CD4-positive, CD25-positive, alpha-beta regulatory T cell (primary cell): ENCODE measurements at places on chromosomes 6 and 20. TPM values are rescaled to one million over a fixed set of nuclear protein-coding genes. Genes with fewer than 3 reads are reported as not detected.

DNA sequence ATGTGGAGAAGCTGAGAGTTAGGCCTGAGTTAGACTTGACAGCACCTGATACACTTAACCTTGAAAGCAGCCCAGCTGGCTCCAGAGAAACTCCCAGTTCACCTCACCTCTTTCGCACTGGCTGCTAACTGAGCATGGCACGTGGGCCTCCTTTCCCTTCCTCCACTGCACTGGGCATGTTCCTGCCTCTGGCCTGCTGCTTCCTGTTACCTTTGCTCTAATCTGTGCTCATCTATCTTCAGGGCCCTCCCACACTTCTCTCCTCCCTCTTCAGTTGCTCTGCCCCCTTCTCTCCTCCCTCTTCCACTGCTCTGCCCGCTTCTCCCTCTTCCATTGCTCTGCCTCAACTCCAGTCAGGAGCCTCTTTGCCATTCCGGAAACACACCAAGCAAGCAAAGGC, 13.7 kb upstream of the UBE2V1 start:
- no peak for DNase-seq

DNA sequence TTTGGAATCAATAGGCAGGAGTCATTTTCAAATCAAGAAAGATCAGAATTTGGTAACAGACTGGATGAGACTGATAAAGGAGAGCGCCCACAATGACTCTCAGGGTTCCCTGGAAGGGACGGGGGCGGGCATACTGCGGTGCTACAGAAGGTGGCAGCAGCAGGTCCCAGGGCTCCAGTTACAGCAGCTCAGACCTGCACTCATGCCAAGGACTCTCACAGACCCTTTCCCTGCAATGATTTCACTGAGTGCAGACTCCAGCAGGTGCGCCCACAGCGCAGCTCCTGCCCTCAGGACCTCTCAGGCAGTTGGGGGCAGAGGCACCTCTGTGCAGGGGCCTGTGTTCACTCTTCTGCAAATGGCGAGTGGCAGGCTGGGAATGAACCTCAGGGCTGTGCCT, 359.8 kb downstream of the ZFAND3 start:
- no peak for DNase-seq

The C6orf52 gene
- total RNA-seq, result not detected

DNA sequence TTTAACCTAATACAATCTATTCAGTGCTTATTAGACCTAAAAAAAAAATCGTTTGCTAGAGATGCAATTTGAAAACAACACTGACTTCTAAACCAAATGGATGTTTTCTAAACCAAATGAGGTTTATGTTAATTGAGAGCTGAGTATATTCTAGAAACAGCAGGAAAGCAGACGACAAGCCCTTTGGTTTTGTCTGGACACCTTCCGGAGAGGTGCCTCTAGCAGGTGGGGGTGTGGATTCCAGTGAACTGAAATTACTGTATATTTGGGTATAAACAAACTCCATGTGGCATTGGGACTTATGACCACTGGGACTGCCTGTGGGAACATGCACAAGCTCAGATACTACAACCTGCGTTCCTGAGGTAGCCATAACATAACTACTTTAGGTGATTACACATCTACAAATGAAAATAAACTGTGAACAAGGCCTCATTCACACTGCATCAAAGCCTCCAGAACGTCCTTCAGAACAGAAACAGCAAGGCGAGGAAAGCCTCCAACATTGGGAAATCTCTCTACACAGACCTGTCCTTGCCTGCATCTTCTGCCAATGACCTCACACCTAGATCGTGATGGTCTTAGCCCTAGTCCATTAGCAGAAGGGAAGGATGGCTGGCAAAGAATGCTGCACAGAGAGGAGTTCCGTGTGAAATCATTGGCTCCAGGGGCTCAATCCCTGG, 206.8 kb upstream of the FOXQ1 start:
- DNase-seq, result no peak

DNA sequence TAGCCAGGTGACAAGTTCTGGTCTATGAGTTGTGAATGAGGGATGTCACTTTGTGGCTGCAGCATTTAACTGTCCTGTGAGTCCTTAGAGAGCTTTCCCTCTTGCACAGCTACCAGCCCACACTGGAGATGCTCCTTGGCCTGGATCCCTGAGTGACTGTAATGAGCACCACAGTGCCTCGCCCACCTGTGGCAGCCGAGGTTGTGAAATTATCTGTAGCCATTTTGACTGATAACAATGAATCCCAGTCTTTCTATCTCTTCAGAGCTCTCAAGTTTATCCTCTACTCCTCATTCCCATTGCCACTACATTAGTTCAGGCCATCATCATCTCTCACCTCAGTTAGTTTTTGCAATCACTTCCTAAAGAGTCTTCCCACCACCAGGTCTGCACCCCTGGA, 41.3 kb upstream of the BEND3 start:
- DNase-seq, result no peak

DNA sequence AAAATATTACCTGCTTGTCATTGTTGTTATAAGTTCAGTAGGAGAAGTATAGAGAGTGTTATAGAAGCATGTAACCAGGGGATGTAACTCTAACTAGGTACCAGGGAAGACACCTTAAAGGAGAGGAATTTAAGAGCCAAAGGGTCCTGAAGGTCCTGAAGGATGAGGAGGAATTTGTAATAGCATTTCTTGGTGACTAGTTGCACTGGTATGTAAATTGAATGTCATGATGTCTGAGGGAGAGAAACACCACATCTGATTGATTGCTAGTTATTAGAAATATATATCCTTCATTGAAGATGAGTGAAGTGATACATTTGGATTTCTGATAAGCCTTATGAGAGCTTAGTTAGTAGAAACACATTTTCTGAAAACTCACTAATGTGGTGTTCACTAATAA, 643.8 kb downstream of the RFPL4B start:
- DNase-seq, result no peak

DNA sequence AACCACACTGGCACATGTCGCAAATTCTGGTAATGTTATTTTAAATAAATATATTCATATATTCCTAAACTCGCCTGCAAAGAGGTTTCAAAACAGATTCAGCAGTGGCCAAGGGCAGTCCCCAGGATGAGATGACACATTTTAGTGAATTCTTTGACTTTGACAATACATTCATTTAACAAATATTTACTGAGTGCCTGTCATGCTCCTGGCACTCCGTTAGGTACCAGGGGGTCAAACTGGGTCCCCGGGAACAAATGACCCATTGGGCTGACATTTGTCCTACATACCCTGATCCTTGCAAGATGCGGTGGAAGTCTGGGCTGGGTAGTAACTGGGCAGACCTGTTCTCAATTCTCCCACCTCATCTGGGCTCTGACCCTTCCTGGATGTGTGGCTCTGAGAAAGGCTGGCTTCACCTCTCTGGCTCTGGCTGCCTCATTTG, 74.9 kb downstream of the FYN start:
- no peak for DNase-seq
